Activated T-cell treated with anti-CD3 and anti-CD28 coated beads, Interleukin-2, amount 50 U/mL, for 1 hour (primary cell): ENCODE measurements at places on chromosomes 1 and 21.
A peak's percentile ranks its signal among the peaks of the same experiment; 100 is the strongest.

DNA sequence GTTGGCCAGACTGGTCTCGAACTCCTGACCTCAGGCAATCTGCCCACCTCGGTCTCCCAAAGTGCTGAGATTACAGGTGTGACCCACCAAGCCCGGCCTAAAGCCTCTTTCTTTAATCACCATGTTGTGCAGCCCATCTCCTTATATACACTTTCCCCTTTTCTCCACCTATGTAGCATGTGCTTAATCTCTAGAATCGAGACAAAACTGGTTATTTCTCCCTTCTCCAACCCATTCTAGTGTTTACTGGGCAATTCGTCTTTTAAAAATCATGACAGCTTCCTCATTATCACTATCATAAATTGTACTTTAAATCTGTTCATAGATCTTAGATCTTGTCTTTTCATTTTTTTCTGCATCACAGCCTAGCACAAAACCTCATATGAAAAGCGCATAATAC, 285.7 kb downstream of the PDE4B start:
- no peak for DNase-seq

DNA sequence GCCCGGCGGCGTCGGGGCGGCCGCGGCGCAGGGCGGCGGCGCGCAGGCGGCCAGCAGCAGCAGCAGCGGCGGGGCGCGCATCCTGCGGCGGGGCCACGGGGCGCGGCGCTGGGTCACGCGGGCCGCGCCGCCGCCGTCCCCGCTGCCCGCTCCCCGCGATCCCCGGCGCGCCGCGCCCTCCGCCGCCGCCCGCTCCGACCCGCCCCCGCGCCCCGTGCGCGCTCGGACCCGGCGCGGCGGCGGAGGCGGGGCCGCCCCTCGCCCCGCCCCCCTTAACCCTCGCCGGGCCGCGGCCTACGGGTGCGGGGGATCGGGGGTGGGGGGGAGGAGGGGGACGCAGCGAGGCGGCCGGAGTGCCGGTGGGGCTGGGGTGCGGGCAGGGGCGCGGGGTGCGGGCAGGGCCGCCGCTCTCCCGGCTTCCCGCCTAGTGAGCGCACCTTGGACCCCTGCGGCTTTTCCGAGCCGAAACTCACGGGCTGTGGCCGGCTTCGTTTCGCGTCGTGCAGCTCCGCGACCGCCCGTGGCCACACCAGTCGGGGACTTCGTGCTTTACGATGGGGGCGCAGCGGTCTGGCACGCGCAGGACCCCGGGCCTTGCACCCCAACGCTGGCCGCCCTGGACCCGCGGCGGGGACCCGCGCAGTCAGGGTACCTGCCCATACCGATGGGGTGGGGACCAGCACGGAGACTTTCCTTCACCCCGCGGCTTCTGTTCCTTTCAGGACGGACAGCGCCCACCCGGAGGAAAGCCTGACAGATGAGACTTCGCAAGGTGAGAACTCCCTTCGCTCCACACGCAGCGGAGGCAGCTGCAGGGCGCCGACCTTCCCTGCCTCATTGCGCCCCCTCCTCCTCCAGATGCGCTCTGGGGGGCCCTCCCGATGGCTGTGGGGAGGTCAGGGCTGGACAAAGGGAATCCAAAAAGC, at the start of gene FNDC10:
FNDC10 (minus strand) TSS at position 201 of the 926 bp plus-strand sequence; CDS start at position 81, 120 bp downstream.
- DNase-seq, result no peak

- no peak for DNase-seq
These were observed 4.8 kb upstream of the GOLT1A start for GRCh38 chr1:204218552-204218951.

GRCh38 chr1:232044728-232045127, 418.1 kb downstream of the DISC1 start:
- no peak for DNase-seq

DNA sequence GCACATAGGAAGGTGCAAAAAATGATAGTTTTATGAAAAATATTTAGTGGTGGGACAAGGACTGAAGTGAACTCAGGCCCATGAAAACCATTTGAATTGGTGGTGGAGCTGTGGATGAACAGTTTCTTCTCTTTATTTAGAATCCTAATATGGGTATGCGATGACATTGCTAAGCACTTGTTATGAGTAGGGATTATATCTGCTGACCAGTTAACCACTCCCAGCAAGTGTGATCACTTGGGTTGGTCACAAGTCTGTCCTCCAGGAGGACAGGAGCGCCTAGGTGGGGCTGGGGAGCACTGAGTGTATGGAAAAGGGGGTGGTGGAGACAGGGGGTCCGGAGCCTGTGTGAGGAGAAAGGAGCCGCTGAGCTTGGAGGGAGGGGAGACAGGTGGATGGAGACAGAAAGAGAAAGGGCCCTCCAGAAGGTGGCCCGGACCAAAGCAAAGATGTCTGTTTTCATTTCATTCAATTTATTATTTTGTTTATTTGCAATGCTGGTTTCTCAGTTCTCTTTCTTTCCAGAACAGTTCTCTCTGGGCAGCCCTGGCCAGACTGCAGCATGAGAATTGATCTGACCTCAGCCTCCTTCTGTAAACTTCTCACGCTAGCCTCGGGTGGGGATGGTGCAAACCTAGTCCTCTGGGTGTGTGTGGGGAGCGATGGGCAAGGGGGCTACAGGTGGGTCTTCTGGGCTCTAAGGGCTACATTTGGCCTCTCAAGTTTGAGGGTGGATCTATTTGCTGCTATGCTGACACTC, 9.9 kb upstream of the ZSCAN20 start:
- no peak for DNase-seq

GRCh38 chr1:161730050-161730564, 8.8 kb downstream of the FCRLB start:
- DNase-seq, result peak; percentile 29

GRCh38 chr1:48208251-48208650, 14.3 kb upstream of the SLC5A9 start:
- no peak for DNase-seq

GRCh38 chr1:210796421-210796820, 337.5 kb downstream of the KCNH1 start:
- DNase-seq, result no peak

GRCh38 chr1:3955196-3955772, 55.2 kb upstream of the C1orf174 start:
- DNase-seq, result no peak
